ENCODE measurements at places on chromosomes 4 and X.

GRCh38 chr4:47829438-47829837 is 8.4 kb downstream of the CORIN start:
- no peak for DNase-seq

DNA sequence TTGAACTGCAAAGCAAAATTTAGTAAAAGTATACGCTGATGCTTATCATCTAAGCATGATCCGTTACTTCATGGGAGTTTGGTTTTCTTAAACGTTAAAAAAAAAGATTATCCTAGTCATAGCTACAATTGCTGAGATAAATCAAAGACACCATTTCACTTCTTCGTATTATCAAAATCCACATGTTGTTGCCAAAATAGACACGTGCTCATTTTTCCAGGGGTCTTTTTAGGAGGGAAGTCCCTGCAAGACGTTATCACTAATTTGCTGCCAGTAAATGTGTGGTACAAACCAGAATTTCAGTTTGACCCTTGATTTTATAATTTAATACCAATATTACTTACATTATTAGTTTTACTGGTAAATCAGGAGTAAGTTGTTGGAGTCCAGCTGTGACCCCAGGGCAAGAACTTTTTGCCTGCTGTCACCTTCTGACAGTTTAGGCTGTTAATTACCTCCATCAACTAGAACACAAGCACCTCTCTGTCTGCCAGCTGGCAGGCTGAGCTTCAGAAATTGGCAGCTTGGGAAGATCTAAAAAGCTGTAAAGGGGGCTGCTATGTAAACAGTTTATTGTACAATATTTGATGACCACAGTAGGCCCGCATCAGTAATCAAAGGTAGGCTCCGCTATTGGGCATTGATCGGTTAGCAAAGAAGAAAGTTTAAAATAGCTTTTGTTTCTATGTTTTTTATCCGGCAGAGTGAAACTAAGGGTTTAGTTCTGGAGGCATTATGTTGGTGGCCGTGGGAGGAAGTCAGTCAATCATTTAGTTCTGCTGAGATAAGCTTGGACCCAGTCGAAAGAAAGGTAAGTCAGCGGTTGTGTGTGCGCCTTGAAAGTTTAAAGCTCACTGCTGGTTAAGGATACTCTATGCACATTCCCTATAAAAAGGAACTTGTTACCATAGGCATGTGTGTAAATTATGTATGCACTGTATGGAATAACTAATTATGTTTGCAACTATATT is 196.4 kb downstream of the FBXO8 start:
- no peak for DNase-seq

GRCh38 chrX:143378851-143379250 is 138.4 kb downstream of the SPANXN3 start:
- DNase-seq, result no peak

DNA sequence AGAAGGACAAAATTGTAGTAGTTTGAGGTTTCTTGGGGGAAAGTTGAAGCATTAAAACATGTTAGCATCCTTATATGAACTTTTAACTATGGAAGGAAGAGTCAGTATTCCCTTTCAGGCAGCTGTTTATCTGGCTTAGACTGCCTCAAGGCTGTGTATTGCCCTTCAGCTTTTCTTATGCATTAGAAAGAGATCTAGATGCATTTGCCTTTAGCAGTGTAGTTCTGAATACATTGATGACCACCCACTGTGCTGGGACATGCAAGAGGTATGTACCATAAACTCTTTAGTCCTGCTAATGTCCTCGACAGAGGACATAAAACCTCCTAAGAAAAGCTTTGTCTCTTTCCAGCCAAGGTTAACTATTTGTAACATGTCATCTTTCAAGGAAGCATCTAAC is 2.9 kb downstream of the FAM200B start:
- no peak for DNase-seq

- DNase-seq, result no peak
Observed at GRCh38 chr4:120728892-120729675, 193.4 kb downstream of the PRDM5 start.
